ENCODE measurements at places on chromosomes 1 and 21. TPM values are rescaled to one million over a fixed set of nuclear protein-coding genes. Genes with fewer than 3 reads are reported as not detected.

LCE2A gene
- not detected for total RNA-seq

CDCP2 gene
- not detected for total RNA-seq

CD52 gene
- not detected for total RNA-seq

DNA sequence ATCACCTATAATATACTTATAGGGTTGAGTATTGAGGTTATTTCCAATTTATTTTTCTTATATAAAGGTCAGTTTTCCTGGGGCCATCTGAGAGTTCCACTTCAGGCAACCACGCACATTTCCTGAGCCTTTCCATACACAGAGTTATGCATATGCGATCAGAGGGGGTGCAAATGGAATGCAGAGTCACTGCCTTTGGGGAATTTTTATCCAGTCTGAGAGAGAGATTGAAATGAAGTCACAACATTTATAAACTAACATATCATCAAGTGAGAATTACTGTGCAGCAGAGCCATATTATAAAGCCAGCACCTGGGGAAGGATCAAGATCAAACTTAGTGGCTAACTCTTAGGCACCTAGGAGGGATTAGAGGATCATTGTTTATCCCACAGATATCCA lies 299.9 kb upstream of the PLXNA2 start:
- H3K27me3 ChIP-seq, result no peaks in the 10 kb centered on the region
- H3K4me1 ChIP-seq, result no peaks in the 10 kb centered on the region
- no peak for DNase-seq
- no peak overlapping the region for H3K4me3 ChIP-seq
- no peaks in the 10 kb centered on the region for H3K36me3 ChIP-seq

GRCh38 chr1:246733704-246734103 lies 9.5 kb downstream of the SCCPDH start:
- no peak overlapping the region for H3K4me3 ChIP-seq
- H3K27me3 ChIP-seq, result no peaks in the 10 kb centered on the region
- no peak for DNase-seq
- no peak overlapping the region for H3K27ac ChIP-seq
- H3K36me3 ChIP-seq, result peaks cover 94% of the 10 kb centered on the region
- H3K4me1 ChIP-seq, result no peaks in the 10 kb centered on the region

IGSF3 gene
- 23.7 TPM for total RNA-seq

DNA sequence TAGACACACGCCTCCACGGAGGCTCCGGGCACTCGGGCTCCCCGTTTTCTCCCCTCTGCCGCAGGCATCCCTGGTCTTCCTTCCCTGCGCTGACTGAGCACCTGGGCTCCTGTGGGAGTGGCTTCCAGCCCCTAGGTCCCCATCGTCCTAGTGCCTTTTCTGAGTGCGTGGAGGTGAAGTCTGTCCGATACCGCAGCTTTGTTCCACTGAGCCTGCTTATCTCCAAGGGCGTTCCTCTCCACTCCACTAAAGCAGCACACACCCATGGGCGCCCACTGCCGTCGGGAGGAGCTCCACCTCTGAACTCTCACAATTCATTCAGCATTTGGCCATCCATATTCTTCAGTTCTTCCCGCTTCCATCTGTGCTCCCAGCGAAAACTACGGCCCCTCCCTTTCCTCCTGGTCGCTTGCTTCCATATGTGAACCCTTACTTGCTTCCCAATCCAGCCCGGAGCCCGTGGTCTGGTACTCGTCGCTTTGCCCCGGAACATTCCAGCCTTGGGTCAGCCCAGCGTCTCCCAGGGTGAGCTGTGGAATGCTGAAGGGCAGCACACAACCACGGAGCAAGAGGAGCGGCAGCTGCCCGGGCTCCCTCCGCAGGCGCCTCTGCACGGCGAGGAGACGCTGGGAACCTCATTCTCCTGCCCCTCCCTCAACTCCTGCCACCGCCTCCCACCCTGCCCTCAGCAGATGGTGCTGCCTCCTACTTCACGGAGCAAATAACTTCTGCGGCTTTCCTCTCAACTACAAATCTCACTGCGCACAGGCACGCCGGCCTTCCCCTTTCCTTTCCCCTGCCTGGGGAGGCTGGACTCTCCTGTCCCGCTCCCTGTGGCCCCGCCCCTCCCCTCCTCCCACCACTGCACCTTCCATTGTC lies 27.5 kb downstream of the ATP8B2 start:
- H3K36me3 ChIP-seq, result peaks cover 20% of the 10 kb centered on the region
- H3K4me3 ChIP-seq, result peak overlapping the region; percentile 51
- H3K27ac ChIP-seq, result peak overlapping the region; percentile 77
- DNase-seq, result peak; percentile 66

- no peak overlapping the region for H3K4me3 ChIP-seq
- H3K4me1 ChIP-seq, result no peaks in the 10 kb centered on the region
- H3K27me3 ChIP-seq, result peaks cover 37% of the 10 kb centered on the region
- H3K36me3 ChIP-seq, result no peaks in the 10 kb centered on the region
- no peak overlapping the region for H3K27ac ChIP-seq
- no peak for DNase-seq
Measured at GRCh38 chr21:36526104-36526503, 46.2 kb upstream of the CLDN14 start.

DNA sequence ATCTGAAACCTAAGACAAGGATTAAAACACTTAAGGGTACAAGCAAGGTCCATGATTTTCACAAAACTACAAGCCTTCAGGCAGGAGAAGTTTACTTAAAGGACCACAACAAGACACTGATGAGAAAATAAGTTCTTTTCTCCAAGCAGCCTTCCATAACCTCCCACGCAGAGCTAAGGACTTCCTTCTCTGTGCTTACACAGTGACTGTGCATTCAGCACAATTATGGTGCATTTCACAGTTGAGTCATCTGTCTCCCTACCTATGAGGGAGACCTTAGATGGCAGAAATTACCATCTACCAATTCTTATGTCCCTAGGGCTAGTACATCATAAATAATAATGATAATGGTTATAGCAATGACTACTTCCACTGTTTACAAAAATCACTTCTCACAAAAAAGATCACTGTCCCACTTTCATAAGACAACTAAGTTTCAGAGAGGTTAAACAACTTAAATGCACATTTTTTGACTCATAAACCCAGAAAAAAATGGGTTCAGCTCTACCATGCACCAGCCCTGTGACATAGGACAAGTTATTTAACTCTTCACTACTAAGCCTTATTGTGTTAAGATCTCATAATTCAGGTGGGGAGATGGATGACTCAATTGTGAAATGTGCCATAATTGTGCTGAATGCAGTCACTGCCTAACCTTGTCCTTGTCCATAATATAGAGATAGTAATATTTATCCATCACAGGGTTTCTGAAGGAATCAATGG lies 45.3 kb downstream of the TARBP1 start:
- no peak overlapping the region for H3K4me3 ChIP-seq
- no peak overlapping the region for H3K27ac ChIP-seq
- peaks cover 8% of the 10 kb centered on the region for H3K4me1 ChIP-seq
- H3K27me3 ChIP-seq, result no peaks in the 10 kb centered on the region
- peaks cover 70% of the 10 kb centered on the region for H3K36me3 ChIP-seq
- DNase-seq, result no peak

GRCh38 chr1:183180218-183180617 lies 5.8 kb upstream of the LAMC2 start:
- no peak overlapping the region for H3K4me3 ChIP-seq
- DNase-seq, result peak; percentile 33
- peaks cover 1% of the 10 kb centered on the region for H3K27me3 ChIP-seq
- peaks cover 5% of the 10 kb centered on the region for H3K4me1 ChIP-seq

- no peaks in the 10 kb centered on the region for H3K36me3 ChIP-seq
- no peak overlapping the region for H3K27ac ChIP-seq
- DNase-seq, result no peak
- H3K27me3 ChIP-seq, result peaks cover 22% of the 10 kb centered on the region
- H3K4me1 ChIP-seq, result peaks cover 11% of the 10 kb centered on the region
Measured at GRCh38 chr1:219927298-219927955, 930 bp downstream of the SLC30A10 start.

PLXNA2 gene
- 39.7 TPM for total RNA-seq

DNA sequence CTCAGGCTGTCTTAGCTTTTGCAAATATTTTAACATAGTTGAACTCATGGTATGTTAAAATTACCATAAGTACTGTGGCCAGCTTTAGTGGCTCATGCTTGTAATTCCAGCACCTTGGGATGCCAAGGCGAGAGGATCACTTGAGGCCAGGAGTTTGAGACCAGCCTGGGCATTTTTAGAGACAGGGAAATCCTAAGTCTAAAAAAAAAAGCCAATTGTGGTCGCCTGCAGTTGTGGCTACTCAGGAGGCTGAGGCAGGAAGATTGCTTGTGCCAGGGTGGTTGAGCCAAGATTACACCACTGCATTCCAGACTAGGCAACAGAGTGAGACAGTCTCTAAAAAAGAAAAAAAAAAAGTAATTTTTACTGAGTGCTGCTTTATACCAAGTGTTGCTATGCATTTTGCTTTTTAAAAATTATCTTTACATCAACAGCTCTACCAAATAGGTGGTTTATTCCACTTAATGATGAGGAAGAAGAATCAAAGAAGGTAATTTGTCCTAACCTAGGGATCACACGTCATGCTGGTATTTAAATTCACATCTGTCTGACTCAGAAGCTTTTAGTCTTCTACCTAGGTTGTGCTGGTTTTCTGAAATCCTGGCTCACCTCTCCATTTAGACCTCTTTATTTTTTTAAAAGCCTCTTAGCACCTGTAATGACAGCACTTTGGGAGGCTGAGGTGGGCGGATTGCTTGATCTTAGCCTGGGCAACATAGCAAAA lies 16.8 kb downstream of the PPP1R12B start:
- no peaks in the 10 kb centered on the region for H3K27me3 ChIP-seq
- DNase-seq, result no peak
- H3K4me3 ChIP-seq, result no peak overlapping the region
- no peak overlapping the region for H3K27ac ChIP-seq
- no peaks in the 10 kb centered on the region for H3K36me3 ChIP-seq

DNA sequence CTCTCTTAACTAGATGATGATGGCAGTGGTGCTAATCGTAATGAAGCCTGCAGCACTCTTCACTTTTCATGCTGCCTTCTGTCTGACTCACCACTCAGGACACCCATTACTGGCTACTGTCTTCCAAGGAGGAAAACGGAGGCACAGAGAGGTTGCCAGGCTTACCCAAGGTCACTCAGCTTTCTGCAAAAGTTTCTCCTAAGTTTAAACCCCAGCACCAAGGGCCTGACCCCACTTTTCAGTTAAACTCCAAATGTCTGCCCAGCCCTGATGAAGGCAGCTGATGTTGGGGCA lies 78.1 kb upstream of the RUNX3 start:
- H3K4me3 ChIP-seq, result no peak overlapping the region
- peaks cover 7% of the 10 kb centered on the region for H3K4me1 ChIP-seq
- no peaks in the 10 kb centered on the region for H3K27me3 ChIP-seq
- no peak for DNase-seq
- H3K27ac ChIP-seq, result no peak overlapping the region

DNA sequence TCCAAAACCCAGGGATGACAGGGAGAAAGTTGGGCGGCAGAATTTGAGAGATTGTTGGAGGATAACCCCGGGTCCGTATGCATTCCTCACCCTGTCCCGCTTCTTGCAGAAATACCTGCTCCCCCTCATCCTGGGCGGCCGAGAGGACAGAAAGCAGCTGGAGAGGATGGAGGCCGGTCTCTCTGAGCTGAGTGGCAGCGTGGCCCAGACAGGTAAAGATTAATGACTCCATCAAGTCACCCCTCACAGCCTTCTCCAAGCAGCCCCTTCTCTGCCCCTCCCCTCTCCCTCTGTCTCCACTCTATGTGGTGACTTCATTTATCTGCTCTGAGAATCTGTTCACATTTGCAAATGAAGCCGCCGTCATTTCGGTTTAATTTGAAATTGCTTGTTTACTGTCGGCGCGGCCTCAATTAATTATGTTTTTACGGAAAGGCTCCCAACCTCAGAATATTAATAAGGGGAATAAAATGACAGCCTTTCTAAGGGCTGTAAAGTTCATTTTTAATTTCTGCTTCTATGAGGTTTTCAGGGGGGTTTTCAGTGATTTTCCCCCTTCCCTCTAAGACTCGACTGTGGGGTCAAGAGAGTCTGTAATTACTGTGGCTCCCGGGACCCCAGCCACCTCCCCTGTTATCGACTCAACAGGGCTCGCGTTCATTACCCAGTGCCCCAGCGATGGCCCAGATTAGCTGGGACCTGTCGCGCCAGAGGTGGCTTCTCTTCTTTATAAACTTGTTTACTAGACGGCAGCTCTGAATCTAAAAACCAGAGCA lies 148.3 kb downstream of the PEX14 start:
- peaks cover 10% of the 10 kb centered on the region for H3K4me1 ChIP-seq
- H3K27ac ChIP-seq, result no peak overlapping the region
- H3K36me3 ChIP-seq, result peaks cover 68% of the 10 kb centered on the region
- H3K4me3 ChIP-seq, result no peak overlapping the region
- no peak for DNase-seq
- H3K27me3 ChIP-seq, result no peaks in the 10 kb centered on the region

GRCh38 chr21:46314441-46315020 lies 9.1 kb downstream of the C21orf58 start:
- no peak overlapping the region for H3K27ac ChIP-seq
- H3K4me3 ChIP-seq, result no peak overlapping the region
- H3K27me3 ChIP-seq, result no peaks in the 10 kb centered on the region
- peaks cover 3% of the 10 kb centered on the region for H3K36me3 ChIP-seq
- no peak for DNase-seq
- no peaks in the 10 kb centered on the region for H3K4me1 ChIP-seq

GRCh38 chr1:198493329-198493728 lies 47.2 kb downstream of the ATP6V1G3 start:
- H3K4me1 ChIP-seq, result no peaks in the 10 kb centered on the region
- no peak overlapping the region for H3K4me3 ChIP-seq
- H3K27me3 ChIP-seq, result no peaks in the 10 kb centered on the region
- no peak overlapping the region for H3K27ac ChIP-seq

- no peaks in the 10 kb centered on the region for H3K27me3 ChIP-seq
- H3K4me3 ChIP-seq, result no peak overlapping the region
- H3K36me3 ChIP-seq, result no peaks in the 10 kb centered on the region
- no peak for DNase-seq
Measured at GRCh38 chr1:181353526-181353925, 129.8 kb upstream of the CACNA1E start.

DNA sequence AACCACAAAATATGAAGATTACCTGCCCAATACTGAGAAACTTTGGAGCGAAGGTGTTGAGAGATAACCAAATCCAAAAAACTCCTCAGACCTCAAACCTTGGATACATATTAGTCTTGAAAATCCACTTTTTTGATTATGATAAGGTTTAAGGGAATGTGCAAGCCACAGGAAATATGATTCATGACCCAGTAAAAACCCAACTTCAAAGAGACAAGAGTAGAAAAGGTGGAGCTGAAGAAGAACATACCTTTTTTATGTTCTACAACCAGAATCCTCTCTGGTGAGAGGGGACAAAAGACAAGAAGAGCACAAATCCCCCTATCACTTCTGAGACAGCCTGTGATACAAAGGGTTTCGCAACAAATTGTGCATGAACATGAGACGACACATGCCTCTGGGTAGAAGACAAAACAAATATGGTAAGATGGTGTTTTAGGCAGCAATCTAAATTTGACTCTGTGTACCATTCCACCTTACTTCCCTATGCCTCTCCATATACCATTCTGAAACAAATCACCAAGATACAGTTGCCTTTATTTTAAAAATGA lies 37.3 kb downstream of the COL24A1 start:
- H3K27me3 ChIP-seq, result no peaks in the 10 kb centered on the region
- no peak overlapping the region for H3K4me3 ChIP-seq
- no peak for DNase-seq
- no peaks in the 10 kb centered on the region for H3K36me3 ChIP-seq
- no peaks in the 10 kb centered on the region for H3K4me1 ChIP-seq
